ENCODE measurements at places on chromosomes 5 and 9.

- no peak for DNase-seq
Observed at GRCh38 chr5:24737163-24737562, 92.4 kb upstream of the CDH10 start.

DNA sequence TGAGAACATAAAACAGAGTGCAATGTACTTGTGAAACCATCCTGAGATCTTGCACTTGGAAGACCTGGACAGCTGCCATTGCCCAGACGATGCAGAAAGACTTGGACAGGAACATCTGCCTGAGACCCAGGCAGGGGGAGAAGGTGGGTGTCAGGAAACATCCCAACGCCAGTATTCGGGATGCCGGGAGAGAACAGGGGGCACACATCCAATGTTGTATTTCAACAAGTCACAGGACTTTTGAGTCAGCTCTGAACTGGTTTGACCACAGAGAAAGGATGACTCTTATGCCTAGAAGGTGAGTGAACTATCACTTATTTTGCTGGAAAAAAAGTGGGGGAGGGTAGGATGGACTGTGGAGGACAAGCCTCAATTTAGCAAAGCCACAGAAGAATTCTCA is 124.6 kb downstream of the ROR2 start:
- no peak for DNase-seq

DNA sequence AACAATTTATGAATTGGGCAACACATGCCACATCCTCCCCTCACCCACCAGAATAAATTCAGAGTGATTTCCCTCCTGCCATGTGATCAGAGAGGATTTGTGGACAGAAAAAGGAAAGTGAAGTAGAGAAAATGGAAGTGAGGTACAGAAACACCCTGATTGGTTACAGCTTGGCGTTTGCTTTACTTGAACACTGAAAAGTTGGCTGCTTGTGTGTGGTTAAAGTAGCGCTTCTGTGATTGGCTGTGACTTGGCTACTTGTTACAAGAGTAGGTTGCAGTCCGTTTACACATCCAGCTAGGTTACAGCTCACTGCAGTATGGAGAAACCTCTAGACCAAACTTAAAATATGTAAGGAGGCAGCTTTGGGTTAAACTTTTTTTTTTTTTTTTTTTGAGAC is 205.2 kb upstream of the ZNF608 start:
- DNase-seq = no peak

GRCh38 chr9:37915911-37916470 is 12.1 kb upstream of the SLC25A51 start:
- no peak for DNase-seq

DNA sequence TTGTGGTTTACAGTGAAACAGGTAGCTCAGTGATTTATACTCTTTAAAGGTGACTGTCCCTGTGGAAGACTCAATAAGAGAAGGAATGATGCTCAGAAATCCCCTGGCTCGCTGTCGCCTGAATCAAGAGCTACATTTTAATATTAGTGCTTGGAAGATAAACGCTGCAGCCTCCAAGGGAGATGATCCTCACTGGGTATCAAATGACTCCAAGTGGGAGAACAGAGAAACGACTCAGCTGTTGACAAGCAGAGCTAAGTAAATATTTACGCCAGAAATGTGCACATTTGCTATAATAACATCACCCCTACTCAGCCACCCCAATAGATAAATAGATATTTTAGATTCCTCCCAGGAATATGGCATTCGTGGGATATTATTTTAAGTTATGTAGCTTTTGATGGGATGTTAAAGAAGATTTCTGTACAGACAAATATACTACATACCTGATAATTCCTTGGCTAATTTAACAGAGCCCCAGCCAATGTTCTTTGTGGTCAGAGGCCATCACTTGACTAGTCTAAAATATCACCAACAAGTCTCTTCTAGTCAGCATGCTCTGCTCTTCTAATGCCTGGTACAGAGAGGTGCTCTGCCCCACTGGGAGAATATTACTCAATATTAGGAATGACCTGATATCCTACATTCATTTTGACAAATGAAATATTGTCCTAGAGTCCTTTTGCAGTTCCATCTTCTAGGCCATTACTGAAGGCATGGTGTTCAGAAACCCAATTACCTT is 18.3 kb upstream of the CCDC192 start:
- no peak for DNase-seq

GRCh38 chr5:175847061-175847460 is 24.3 kb upstream of the CPLX2 start:
- no peak for DNase-seq

- DNase-seq = no peak
Observed at GRCh38 chr9:17082343-17083064, 52.3 kb upstream of the CNTLN start.

- no peak for DNase-seq
Observed at GRCh38 chr5:368183-369084, 46.9 kb downstream of the AHRR start.

DNA sequence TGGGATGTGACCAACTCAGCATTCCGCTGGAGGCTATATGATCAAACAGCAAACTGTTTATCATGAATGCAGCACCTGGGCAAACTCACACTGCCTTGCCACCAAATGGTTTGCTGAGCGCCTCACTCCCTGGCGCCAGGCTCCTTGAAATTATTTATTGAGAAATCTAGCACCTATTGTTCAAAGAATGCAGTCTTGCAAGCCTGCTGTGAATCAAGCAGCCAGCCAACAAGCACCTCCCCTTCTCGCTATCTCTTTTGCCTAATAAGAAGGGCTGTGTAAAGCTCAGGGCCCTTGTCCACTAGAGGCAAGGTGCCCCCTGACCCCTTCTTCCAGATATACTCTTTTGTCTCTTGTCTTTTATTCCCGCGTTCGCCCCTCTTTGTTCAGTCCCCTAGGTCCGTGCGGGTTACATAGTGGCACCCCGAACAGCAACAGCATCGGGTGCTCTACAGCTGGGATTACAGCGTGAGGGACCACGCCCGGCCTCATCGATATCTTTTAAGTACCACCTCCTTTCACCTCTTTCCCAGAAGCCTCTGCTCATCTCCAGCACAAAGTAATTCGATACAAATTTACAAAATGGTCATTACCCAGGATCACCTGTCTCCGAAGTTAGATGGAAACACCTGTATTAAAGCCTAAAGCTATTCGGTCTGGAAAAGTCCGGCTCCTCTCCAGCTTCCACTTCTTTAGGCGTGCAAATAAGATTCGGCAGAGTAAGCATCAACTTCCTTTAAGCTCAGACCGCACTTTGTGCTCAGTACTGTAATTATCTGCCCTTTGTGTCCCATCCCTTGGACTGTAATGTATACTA is 896 bp downstream of the RIGI start:
- no peak for DNase-seq

GRCh38 chr9:121667214-121667613 is 15.8 kb downstream of the DAB2IP start:
- no peak for DNase-seq

DNA sequence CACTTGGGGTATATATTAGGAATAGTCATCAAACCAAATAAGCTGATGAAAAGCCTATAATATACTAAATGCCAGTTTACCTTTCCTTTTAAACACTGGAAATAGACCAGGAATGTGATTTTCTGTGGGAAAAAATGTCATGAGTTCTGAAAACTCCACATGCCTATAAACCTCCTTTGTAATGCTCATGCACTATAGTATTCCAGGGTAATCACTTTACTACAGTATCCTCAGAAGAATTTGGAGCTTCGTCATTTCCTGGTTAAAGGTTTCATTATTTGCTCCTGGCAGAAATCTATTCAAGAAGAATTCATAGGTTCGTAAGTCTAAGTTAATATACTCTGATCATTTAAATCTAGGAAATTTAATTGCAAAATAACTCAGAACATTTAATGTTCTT is 1076.7 kb upstream of the DMAC1 start:
- no peak for DNase-seq

GRCh38 chr5:5572010-5572865 is 149.8 kb downstream of the ICE1 start:
- DNase-seq = no peak

Measured in activated T-cell treated with anti-CD3 and anti-CD28 coated beads for 24 hours (primary cell).